ENCODE measurements at places on chromosomes 6 and 20.

GRCh38 chr6:152151920-152152319, 344.4 kb downstream of the ESR1 start:
- no peak for DNase-seq

DNA sequence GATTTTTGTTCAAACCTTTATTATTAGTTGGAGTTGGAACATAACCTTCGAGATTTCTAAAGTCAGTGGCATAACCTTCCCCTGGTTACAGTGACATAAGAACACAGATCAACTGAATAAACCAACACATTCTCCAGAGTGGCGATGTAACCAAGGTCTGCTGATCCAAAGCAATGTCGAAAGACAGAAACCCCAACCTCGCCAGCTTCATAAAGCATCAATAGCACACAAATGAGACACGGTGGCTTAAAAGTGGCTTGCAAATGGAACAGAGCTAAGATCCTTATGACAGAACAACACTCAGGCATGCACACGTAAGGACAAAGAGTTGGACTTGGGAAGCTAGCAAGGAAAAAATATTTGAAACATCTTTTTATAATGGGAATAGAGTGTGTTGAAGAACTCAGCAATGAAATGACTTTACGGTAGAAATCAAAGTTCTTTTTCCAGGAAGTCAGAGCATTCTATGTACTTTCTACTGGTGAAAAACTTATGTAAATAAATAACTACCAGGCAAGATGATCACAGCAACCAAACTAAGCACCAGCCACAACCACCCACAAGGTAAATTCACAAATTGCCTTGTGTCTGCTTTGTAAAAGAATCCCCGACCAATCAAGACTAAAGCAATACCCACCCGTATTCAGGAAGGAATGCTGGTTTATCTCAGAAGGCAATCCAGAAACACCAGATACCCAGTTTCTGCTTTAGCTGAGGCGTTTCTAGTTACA, 61.0 kb upstream of the NHSL1 start:
- DNase-seq: no peak

DNA sequence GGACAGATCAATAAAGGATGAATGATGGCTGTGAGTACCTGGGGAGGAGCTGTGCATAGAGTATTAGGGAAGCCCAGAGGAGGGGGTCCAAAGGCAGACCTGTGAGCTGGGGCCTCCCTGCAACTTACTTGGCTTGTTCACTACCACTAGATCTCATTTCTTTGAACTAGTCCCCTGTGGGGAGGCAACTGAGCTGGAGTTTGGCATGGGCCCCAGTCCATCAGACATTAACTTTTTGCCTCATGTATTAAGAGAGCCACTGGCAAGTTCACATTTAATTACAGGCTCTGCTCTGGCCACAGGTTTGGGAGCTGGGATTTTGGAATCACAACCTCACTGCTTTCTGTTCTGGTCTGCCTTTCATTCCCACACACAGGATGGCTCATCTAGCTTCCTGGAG, 254.1 kb downstream of the PRL start:
- no peak for DNase-seq

- DNase-seq: no peak
These were observed 8.4 kb downstream of the CYP21A2 start for GRCh38 chr6:32046450-32047083.

- no peak for DNase-seq
These were observed 164.2 kb downstream of the ADAT2 start for GRCh38 chr6:143286251-143286795.

GRCh38 chr6:158791274-158791855, 27.8 kb downstream of the EZR start:
- DNase-seq: no peak

- DNase-seq: no peak
These were observed 24.0 kb upstream of the NPBWR2 start for GRCh38 chr20:64131406-64131805.

- no peak for DNase-seq
These were observed 64.0 kb downstream of the THBS2 start for GRCh38 chr6:169189686-169190085.

DNA sequence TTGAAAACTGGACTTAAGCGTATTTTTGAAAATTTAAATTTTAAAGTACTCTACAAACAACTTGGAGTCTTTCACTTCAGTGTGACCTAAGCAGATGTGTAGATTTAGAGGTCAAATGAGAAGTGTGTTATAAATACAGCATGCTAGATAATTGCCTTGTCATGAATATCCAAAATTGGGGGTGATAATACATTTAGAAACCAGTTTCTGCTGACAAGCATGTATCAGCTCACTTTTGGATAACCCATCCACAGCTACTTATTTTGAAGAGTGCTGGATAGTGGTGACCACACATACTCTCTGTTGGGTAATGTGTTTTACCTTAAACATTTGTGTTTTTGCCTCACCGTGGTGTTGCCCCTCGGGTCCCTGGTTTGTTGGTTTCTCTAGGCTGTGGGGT, 14.9 kb downstream of the RREB1 start:
- no peak for DNase-seq

- no peak for DNase-seq
These were observed 19.7 kb downstream of the SPDEF start for GRCh38 chr6:34536251-34536958.

DNA sequence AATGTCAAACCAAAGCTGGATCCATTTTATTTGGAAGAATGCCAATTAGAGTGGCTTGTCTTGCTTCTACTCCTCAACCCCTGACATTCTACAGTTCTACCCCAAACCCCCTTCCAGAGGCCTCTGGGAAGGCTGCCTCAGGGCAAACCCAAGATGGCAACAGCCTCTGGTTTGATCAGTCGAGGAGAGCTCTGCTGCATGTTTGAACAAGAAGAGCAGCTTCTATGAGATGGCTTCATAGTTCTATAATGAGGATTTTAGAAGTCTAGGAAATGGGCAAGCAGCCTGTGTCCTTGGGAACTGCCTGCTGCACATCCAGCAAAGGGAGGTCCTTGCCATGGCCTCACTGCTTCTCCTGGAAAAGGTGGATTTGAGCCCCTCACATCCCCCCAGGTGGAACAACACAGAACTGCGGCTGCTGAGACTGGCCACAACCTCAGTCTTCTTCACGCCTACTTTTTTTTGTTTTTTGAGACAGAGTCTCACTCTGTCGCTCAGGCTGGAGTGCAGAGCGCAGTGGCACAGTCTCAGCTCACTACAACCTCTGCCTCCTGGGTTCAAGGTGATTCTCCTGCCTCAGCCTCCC, 37.9 kb downstream of the ZC3H12D start:
- no peak for DNase-seq

DNA sequence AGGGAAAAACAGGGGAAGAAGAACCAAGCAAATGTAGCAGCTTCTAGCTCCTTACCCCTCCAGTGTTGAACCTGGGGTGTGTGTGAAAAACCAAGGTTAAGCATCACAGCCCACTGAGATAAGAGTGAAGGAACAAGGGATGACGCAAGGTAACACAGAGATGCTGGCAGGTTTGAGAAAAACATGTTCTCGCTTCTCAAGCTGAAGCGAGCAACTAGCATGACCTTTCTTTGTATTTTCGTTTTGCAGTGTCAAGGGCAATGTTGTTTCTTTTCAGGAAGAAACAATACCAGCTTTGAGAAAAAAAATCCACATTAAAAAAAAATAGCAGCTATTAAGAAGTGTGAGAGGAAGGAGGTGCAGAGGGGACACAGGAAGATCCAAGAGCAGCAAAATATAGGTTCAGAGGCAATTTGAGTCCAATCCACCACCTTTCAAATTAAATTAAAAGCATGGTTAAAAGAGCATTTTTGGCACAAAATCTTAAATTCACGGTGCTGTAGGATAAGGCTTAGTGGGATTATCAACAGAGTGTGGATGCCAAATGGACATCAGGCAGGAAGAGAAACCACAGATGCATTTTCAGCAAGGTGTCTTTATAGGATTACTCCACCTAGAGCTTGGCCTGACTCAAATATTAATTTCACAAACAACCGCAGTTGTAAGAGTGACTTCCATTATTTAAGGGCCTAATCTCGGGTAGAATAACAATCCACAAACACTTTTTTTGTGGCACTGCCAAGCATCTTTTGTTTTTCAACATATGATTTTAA, 70.9 kb downstream of the SYNE1 start:
- DNase-seq: no peak

GRCh38 chr6:32291543-32291942, 67.7 kb upstream of the NOTCH4 start:
- no peak for DNase-seq

DNA sequence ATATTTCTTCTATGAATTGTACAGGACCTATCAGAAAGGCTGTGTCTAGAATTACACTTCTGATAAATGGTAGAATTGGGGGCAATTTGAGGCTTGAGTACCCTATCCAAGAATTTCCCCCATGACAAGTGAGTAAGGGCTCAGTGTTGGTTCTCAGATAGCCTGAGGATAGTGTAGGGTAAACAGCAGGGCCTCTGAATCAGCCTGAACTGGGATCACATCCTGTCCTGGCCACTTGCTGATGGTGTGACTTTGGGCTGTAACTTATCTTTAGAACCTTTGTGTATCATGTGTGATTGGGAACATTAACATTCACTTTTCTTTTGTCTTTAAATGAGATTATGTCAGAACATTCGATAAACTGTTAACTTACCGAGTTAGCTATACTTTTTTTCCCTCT, 151.0 kb downstream of the CLIC5 start:
- no peak for DNase-seq

- DNase-seq: no peak
These were observed 15.1 kb upstream of the NOL7 start for GRCh38 chr6:13600036-13600435.

GRCh38 chr6:117194978-117195377, 70.4 kb upstream of the VGLL2 start:
- no peak for DNase-seq

DNA sequence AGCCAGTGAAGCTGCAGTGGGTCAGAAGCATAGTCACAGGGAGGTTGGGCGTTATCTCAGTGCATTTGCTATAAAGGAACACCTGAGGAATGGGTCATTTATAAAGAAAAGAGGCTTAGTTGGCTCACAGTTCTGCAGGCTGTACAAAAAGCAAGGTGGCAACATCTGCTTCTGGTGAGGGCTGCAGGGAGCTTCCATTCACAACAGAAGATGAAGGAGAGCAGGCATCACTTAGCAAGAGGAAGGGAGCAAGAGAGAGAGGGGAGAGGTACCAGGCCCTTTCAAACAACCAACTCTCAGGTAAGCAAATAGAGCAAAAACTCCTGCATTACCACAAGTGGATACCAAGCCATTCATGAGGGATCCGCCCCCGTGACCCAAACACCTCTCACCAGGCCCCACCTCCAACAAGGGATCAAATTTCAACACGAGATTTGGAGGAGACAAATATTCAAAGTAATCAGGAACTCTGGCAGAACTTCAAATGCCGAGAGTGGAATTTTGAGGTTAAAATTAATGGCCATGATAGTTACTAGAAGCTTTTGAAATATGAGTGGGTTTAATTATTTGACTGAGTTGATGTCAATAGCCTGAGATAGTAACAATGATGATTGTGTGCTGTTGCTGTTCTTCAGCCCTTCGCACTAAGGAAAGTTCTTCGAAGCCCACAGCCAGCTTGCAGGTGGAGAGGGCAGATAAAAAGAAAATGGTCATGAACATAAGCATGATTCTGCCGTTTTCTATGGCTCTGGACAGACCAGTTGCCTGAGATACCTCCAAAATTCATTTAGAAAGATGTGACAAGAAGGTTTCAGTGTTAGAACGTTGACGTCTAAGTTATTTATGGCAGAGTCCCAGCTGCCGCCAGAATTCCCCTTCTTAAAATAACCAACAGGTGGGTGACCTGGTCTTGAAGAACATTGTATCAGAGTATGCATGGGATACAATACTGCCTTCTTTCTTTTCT, 55.3 kb upstream of the ADTRP start:
- no peak for DNase-seq

- DNase-seq: no peak
These were observed 57.6 kb downstream of the FAM50B start for GRCh38 chr6:3906846-3907151.

DNA sequence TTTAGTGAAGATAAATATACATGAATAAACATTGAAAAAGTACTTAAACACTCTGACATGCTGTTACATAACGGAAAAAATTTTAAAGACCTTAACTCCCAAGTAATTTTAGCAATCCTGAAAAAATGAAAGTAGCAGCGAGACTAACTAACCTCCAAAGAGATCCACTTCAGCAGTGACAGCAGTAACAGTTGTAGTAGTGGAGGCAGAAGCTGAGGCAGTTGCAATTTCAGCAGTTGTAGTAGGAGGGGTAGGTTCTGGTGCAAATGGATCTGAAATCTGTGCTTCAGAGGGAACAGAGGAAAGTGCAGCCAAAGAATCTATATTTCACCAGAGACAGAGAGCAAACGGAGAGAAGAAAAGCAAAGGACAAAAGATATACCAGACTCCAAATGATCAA, 88.8 kb downstream of the PRSS35 start:
- DNase-seq: no peak

DNA sequence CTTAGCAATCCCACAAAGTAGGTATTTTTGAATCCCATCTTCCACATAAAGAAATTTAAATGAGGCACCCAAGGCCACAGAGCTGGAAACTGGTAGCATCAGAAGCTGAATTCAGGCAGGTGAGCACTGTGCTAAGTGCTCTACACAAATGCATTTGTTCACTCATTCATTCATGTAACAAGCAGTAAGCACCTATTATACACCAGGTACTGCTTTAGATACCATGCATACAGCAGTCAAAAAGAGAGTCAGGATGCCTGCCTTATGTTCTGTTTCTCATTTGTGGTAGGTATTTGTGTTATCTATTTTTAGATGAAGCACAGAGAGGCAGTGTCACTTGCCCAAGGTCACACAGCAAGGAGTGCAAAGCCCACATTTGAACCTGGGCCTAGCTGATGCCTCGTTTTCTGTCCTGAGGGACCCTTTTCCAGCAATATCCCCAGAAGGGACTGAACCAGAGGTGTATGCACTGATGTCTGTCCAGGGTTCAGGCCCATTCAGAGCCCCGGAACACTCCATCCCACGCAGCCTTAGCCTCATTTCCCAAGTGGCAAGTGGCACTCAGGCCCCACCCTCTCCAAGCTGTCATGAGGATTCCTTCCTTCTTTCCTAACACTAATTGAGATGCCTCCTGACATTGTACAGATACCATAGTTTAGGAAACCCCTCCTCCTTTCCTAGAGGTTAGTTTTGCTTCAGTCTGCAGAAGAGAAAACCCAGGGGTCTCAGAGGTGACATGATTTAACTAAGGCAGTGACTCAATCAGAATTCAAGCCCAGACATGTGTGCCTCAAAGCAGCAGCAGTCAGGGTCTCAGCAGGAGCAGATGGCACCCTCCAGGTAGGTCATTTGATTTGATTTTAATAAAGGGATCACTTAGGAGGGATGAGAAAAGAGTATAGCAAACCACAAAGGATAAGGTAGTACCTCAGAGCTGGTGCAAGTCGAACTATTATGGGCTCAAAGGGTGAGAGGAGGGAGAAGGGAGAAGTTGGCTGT, 61.2 kb upstream of the SIRPA start:
- DNase-seq: no peak

DNA sequence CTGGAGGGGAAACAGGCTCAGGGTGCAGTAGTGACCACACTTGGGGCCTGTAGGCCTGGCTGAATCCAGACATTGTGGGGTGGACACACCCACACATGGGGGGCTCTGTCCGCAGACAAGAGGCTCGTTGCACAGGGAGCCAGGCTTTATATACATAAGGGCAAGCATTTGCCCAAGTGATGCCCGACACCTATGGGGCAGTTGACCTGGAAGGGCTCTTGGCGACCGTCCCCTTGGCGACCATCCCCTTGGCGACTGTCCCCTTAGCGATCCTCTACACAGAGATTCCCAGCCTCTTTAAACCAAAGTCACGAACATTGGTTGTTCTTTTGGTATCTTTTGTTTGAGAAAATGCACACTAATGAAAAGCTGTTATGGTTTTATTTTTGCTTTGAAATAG, 2.7 kb downstream of the TOX2 start:
- DNase-seq: no peak

- no peak for DNase-seq
These were observed 835.8 kb downstream of the GRIK2 start for GRCh38 chr6:102229271-102229670.

- no peak for DNase-seq
These were observed 369 bp downstream of the ADAM33 start for GRCh38 chr20:3681352-3681930.
